ENCODE measurements at places on chromosomes 7 and 10.

GRCh38 chr10:78763651-78764395 is 304.9 kb upstream of the ZMIZ1 start:
- peak; percentile 38 for DNase-seq

DNA sequence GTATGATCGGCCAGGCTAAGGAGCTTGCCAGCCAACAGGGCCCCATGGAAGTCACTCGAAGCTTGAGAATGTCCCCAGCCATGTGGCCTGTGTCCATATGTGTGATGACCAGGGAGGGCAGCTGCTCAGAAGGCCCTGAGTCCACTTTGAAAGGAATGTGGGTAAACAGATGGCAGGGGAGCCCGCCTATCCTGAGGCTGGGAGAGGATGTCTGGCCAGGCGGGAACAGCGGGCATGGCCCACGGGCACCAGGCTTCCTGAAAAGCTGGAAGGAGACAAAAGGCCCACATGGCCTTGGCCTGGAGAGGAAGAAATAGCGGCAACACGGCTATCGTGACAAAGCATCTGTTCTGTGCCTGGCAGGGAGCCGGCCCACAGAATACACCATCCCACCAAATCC is 137.9 kb upstream of the PPIF start:
- no peak for DNase-seq

GRCh38 chr7:122719010-122719578 is 16.4 kb upstream of the RNF148 start:
- no peak for DNase-seq

GRCh38 chr10:61830072-61830845 is 71.2 kb upstream of the ARID5B start:
- DNase-seq, result no peak

DNA sequence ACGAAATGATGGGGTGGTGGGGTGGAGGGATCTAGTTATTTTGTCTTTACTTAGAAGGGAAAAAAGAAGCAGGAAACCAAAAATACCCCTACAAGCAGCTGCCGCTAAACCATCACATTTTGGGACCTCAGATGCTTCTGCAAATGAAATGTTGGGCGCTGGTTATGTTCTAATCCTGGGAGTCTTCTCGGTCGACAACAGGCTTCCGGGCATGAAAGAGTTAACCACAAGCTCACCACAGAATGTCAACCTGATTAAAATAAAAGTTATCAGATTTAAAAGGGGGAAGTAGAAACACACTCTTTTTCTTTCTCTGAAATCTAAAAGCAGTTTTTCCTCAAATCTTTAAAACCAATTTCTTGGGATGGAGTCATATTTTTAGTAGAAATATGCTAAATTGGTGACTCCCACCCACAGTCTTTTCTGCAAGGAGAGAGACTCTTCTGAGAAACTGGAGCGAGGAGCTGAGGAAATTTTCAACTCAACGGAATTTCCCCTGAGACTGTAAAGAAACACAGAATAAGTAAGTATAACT is 16.8 kb downstream of the IL2RA start:
- DNase-seq, result no peak

DNA sequence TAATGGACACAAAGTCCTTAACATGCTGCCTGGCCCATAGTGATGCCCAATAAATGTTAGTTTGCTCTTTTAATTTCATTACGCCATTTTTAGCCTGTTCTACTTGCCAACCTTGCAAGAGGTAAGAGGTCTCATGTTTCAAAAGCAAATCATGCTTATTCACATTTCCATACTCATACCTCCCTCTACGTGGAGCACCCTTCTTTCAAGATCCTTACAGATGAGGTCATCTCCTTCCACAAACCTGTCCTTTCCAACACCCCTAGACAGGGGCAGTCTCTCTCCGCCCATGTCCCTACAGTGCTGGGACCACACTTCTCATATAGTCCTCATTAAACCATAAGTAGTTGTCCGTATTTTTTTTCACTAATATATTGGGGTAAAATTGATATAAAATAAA is 271.3 kb downstream of the FGFR2 start:
- no peak for DNase-seq

DNA sequence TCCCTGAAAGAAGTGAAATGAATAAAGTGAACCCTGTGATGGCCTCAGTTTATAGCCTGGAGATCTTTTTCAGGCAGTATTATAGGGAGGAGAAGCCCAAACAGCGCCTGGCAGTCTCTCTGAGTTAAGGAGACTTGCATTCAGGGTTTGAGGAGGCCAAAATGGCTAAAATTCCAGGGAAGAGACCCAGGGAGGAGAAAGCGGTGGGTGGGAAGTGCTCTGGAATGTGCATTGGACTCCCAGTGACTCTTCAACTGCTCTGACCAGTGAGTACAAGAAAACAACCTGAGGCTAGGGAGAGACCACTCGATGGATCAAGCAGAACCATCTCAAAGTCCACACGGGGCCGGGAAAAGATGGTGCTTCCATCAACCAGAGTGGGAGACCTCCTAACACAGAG is 35.3 kb upstream of the EPHB6 start:
- no peak for DNase-seq

DNA sequence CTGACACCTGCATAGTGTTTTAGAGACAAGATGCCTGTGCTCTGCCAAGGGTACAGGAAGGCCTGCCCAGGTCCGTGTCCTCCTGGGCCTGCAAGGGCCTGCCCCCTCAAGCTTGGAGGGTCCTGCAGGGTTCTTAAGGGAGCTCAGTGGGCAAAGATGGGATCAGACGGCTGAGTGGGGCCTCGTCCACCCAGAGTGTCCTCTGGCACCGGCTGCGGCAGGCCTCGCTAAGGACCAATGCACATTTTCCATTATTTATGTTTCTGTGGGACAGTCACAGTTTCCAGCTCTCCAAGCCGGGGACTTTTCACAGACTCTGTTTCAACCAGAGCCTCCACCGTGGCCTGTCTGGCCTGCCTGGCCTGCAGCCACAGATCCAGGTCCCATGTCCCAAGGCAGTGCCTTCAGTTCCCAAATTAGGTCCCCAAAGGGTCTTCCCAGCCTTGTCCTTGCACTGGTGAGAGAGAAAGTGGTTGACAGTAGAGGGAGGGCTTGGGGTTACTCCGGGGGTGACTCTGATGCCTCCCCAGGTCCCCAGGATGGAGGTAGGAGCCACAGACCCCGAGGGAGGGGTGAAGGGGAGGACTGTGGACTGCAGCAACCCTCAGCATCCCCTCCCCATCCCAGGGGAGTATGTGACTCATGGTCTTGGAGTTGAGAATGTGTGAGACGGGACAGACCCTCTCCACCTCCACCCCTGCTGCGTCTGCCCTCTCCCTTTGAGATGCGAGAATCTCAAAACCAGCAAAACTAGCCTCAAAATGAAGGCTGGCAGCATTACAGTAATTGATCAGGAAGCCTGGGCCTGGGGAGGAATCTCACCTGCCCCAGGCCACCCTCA is 14.8 kb downstream of the MYL10 start:
- no peak for DNase-seq

- no peak for DNase-seq
Observed at GRCh38 chr10:18109341-18109870, 30.8 kb upstream of the CACNB2 start.

DNA sequence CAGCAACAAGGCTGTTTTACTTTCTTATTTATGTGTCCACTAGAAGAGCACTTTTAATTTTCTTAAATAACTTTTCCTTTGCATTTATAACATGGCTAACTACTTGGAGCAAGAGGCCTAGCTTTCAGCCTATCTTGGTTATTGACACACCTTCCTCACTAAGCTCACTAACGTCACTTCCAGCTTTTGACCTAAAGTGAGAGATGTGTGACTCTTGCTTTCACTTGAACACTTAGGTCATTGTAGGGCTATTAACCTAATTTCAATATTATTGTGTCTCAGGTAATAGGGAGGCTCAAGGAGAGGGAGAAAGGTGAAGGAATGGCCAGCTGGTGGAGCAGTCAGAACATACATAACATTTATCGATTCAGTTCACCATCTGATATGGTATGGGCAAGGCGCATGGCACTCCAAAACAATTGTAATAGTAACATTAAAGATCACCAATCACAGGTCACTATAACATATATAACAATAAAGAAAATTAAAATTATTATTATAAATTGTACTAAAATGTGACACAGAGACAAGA is 95.0 kb upstream of the FAM20C start:
- no peak for DNase-seq
